ENCODE measurements at places on chromosomes 3 and 15.

DNA sequence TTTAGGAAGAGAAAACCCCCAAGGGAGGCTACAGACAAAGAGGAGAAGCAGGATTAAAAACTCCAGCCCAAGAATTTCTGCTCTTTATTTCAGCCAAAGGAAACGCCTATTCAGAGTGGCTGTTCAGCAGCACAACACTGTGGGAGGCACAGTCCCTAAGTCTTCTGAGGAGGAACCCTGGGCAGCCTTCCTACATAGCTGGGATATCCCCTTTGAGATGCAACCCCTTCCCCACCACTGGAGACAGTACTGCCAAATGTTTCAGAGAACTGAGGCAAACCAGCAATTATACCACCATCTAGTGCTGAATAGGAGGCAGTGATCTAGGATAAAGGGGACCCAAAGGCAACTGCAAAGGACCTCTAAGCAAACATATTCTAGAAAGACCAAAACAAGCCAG lies 168.1 kb downstream of the VPS13C start:
- no peak for DNase-seq

DNA sequence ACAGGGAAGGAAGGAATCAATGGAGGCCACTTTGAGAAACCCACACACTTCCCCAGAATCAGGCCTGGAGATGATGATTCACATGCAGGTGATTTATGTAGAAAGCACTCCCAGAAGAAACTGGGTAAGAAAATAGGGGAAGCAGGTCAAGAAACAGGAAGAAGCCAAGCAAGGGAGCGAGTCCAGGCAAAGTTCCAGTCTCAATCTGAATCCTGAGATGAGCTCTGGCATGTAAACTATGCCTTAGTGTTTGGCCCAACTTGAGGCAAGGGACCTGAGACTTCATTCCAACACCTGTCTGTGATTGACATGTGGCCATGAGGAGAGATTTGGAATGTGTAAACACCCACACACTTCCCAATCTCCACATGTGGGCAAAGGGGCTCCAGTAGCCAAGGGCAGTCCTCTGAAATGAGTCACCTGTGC lies 61.6 kb upstream of the CTNNB1 start:
- DNase-seq = no peak

GRCh38 chr15:43872416-43873020 lies 45.7 kb downstream of the WDR76 start:
- peak; percentile 52 for DNase-seq

GRCh38 chr3:44874308-44874707 lies at the start of gene TGM4:
Gene TGM4, plus strand, starts transcription at chr3:44874608. Its CDS starts 71 bp downstream, at chr3:44874679.
- no peak for DNase-seq

- DNase-seq = no peak
These were observed 110.1 kb upstream of the TBL1XR1 start for GRCh38 chr3:177307391-177307790.

DNA sequence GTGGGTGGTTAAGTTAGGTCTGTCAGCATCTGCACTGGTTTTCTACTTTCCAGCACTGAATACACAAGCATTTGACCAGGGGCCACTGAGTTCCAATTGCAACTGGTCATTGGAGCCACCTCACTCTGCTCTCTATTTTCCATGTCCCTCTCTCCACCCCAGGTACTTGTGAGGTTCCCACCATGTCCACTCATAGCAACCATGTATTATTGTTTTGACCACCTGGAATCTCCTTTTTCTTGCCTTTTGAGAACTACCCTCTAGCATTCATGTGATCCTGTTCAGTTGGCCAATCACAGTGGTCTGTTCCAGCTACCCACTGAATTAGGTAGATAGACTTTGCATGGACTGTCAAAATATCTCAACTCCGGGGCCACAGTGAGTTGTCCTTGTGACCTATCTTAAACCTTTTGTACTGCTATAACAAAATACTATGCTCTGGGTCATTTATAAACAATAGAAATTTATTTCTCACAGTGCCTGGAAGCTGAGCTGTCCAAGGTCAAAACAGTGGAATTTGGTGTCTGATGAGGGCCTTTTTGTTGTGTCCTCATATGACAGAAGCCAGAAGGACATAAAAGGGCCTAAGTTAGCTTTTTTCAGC lies 20.2 kb upstream of the TM4SF18 start:
- DNase-seq = no peak

GRCh38 chr3:197713477-197713822 lies 23.3 kb downstream of the RUBCN start:
- no peak for DNase-seq

DNA sequence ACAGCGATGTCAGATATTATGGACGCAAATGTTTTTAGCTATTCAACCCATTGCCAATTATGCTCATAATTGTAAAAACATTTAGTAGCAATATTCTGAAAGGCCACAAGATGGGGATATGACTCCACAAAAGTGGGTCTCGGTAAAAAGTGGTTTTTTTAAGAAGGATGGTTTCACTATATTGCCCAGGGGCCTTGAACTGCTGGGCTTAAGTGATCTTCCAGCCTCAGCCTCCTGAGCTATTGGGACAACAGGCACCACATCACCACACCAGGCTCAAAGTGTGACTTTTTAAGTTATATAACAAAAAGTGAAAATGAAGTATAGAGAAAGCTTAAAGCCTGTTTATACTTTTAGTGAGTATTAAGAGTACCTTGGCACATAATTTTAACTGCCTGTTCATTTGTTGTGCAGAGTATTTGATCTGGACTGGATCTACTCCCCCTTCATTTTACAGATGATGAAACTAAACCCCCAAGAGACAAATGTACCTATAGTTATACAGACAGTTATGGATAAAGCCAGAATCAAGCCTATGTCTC lies 9.4 kb downstream of the NAA50 start:
- DNase-seq = peak; percentile 50

GRCh38 chr3:72594615-72595215 lies 253.5 kb downstream of the SHQ1 start:
- DNase-seq = no peak

DNA sequence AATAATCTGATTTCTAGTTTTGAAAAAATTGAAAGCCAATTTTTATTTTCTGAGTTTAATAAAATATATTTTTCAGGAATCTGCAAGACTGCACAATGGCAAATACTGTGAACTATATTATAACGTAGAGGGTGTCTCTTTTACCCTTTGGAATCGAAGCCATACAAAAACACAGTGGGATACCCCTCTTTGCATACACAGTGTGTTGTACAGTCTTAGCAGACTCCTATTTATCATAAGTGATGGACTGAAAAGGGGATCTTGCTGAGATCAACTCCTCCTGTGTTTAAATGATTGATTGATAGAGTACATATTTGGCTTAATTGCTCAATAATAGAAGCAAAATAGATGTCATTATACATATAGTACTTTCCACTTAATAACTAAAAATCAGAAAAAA lies 981.2 kb downstream of the NSUN3 start:
- DNase-seq = no peak

DNA sequence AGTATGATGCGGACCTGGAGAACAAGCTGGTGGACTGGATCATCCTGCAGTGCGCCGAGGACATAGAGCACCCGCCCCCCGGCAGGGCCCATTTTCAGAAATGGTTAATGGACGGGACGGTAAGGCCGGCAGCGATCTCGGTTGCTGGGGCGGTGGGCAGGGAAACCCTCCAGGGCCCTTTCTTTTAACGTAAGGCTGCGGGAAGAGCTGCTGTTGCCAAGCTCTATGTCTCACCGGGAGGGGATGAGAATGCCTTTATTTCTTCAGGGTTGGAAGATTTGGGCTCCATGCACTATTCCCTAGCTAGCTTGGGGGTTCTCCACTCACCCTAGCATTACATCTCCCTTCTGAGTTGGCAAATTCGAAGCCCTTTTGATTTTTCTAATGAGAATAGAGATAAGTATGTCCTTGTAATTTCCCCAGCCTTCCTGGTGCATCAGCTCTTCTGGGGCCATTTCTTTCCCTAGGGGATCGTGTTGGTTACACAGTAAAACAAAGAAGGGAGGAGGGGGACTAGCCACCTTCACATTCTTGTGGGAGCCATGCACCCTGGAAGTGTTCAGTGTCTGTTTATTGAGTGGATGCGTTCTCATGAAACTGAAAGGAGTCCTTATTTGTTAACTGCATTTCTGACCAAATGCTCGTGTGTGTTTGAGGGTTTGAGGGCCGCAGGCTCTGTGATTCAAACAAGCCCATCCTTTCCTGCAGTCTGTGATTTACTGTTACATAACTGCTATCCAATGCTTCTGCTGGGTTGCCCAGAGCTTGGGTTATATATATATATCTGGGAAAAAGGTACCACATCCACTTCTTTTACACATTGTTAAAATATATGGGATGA lies 982 bp downstream of the TAGLN3 start:
- no peak for DNase-seq

DNA sequence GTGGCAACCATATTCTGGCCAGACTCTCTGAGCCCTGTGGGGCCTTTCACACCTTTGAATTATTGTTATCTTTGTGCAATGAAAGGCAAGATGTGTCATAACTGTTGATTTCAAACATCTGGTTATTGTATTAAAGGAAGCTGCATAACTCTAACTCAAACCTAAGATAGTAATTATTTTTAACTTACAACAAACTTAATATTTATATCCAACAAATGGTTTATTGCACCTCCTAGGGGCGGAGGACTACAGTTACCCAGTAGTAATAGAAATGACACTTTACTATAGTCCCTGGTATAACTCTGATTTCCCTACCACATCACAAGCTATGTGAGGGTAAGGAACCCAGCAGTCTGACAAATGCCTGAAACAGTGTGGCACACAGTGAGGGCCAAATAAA lies 363.9 kb upstream of the SUCLG2 start:
- no peak for DNase-seq

DNA sequence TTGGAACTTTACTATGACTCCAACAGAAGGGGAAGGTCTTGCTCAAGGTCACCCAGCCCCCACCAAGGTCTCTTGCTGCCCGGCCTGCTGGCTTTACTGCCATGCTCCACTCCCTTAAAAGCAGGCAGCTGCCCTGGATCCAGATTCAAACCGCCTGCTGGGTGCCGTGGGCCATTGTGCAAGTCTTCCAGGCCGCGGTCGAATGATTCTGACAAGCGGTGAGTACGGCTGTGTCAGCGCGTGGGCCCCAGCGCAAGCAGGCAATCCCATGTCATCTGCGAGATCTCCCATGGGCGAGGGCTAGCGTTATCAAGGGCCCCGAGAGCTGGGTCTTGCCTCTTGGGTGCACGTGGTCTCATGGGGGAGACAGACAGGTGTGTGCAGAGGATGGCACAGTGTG lies 37.6 kb downstream of the CORO2B start:
- no peak for DNase-seq

DNA sequence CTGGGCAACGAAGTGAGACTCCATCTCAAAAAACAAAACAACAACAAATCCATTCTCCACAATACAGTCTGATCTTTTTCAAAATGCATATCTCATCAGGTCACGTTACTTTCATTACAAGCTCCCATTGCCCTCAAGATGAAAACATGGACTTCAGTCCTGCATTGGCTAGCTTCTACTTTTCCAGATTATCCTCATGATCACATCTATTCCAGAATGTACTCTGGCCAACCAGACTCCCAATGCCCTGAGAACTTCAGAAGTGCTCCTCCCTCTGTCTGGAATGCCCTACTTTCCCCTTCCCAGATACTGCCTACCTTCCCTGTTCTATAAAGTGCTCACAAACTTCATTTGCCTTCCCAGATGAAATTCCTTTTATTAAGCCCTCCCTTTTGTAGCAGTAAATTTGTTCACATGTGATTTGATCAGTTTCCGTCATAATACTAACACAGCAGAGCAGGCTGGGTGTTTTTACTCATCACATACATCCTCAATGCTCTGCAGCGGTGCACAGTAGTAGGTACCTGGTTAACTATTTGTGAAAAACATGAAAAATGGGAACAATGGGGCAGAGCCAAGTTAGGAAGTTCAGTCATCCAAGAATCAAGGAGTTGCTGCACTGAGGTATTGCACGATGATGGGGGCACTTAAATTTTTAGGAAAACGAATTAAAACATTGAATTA lies 5.3 kb downstream of the RPL22L1 start:
- DNase-seq = no peak

DNA sequence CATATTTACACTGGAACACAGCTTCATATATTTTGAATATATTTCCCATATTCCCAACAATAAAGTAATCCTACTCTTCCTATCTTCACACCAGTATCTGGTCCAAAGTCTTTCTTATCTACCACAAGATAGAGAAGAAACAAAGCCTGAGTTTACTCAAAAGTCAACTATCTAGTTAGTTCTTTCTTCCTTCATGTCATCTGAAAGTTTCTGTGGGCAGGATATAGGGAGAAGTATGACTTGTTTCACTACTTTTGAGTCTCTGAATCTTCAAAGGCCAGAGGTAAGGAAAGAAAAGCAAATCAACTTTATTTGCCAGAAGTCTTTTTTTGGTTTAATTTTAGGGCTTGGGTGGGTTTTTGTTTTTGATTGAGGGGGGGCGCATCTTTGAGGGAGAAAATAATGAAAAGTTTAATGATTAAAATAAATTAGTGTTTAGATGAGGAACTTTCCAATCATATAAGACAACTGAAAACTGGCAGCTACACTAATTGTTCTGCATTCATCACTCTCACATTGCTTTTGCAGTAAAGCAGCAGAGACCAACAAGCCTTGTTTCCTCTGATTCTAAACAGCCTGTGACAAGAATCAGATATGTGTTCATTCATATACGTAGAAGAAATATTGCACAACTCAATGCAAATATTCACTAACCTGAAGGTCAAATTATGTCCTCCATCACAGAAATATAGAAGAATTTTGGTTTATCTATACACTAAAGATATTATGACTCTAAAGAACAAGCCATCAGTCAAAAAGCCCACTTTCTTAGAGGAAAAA lies 421.4 kb downstream of the SHQ1 start:
- DNase-seq = no peak

- no peak for DNase-seq
These were observed 58.1 kb upstream of the FOXP1 start for GRCh38 chr3:71641674-71642073.

DNA sequence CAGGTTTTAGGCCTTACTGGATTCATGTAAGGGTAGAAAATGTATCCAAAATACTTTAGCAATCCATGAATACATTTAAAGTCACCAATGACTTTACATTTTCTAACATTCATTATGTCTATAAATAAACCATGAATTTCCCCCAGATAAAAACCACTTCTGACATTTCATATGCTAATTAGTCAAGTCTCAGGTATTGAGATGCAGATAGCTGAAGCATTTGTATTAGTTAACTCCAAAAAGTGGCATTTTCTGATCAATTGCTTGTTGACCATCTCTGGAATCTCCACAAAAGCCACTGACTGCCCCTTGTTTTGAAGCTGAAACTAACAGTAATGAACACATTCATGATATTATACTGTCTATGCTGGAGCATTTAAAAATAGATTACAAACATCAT lies 68.4 kb upstream of the RAP2B start:
- no peak for DNase-seq

- DNase-seq = no peak
These were observed 84.9 kb downstream of the CGGBP1 start for GRCh38 chr3:87973906-87974305.

- DNase-seq = no peak
These were observed 428.3 kb downstream of the GABRG3 start for GRCh38 chr15:27399241-27399640.

DNA sequence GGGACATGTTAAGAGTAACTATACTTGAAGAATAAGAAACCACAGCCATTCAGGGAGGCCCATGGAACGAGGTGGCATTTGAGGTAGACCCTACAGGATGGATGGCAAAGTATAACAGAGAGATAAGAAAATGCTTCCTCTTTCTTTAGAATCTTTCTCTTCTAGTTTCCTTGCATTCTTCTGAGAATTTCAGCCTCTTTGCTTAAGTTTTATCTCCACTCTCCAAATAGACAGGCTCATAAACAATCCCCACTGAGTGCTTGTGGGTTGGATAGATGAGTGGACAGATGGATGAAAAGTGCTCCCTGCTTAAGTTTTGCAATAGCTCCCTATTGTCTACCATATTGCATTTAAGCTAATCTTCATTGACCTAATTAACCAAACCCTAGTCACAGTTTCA lies 103.7 kb downstream of the MEX3B start:
- DNase-seq = no peak
